ENCODE measurements at places on chromosomes 5 and 9. TPM values are rescaled to one million over a fixed set of nuclear protein-coding genes. Genes with fewer than 3 reads are reported as not detected.
A peak's percentile ranks its signal among the peaks of the same experiment; 100 is the strongest.

- no peak for DNase-seq
Observed at GRCh38 chr5:66769839-66770617, 173.8 kb downstream of the MAST4 start.

GRCh38 chr5:94856257-94856800, 237.9 kb downstream of the SLF1 start:
- DNase-seq: no peak

DNA sequence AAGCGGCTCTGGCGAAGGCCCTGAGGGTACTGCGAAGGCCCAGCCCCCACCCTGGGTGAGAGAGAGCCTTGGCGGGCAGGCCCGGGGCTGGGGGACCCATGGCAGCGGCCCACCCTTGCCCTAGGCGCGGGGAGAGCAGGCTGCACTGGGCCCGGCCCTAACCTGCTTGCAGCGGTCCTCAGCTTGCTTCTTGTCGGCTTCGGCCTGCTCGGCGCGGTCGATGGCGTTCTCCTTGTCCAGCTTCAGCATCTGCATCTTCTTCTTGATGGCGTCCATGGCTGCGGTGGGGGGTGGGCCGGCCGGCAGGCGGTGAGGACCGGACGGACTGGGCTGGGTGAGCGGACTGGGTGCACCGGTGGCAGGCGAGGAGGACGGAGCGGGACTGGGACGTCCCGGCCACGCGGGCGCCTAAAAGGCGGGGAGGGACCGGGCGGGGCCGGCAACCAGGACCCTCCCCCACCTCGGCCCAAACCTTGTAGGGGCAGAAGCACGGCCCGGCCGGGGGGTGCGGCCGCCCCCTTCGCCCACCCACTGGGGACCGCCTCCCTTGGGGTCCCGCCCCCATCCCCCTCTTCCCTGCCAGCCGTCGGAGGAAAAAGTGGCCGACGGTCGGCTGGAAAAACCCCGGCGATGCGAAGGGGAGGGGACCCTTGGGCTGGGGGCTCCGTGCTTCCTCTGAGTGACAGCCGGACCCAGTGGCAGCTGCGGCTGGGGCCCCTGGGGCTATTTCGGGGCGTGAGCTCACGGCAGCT, at the start of gene TPM2:
Gene TPM2 (minus strand): TSS at position 384 of the 752 bp plus-strand sequence. CDS start 108 bp downstream, at position 276.
- DNase-seq: peak; percentile 90

DNA sequence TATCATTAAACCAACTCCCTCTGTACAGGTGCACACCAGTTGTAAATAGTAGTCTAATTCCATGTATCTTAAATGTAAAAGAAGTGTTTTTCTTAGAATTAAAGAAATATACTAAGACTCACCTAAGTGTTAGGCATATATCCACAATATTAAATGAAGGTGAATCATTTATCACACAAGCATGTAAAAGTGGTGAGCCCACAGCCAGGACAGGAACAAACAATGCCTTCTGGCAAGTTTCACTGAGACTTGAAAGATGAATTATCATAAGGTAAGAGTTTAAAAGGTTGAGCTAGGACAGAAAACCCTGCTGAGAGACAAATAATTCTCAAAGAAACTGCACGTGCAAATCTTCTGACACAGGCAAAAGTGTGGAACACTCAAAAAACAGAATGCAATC, 832.5 kb downstream of the TAF11L14 start:
- no peak for DNase-seq

NTRK2 gene
- polyA plus RNA-seq: 0.02 TPM

Measured in IMR-90 (cell line).